Endodermal cell (in vitro differentiated cells): ENCODE measurements at places on chromosomes 16 and 17.

DNA sequence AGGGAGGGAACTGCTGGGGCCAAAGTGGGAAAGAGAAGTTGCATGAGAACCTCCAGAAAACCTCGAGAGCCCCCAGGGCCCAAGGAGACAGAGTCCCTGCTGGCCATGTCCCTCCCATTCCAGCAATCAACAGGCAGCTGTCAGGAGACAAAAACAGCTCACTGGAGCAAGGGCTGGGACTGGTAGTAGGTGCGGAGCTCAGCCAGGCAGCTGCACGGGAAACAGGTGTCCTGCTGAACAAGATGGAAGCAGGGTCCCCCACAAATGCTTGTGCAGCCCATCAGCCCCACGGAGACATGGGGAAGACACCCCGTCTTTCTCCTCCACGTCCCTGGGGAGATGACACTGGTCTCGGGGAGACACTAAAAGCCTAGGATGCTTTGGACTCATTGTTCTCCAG, 34.5 kb downstream of the SDK2 start:
- DNase-seq = no peak

GRCh38 chr17:40303708-40304551, 5.0 kb upstream of the RARA start:
- DNase-seq = no peak

DNA sequence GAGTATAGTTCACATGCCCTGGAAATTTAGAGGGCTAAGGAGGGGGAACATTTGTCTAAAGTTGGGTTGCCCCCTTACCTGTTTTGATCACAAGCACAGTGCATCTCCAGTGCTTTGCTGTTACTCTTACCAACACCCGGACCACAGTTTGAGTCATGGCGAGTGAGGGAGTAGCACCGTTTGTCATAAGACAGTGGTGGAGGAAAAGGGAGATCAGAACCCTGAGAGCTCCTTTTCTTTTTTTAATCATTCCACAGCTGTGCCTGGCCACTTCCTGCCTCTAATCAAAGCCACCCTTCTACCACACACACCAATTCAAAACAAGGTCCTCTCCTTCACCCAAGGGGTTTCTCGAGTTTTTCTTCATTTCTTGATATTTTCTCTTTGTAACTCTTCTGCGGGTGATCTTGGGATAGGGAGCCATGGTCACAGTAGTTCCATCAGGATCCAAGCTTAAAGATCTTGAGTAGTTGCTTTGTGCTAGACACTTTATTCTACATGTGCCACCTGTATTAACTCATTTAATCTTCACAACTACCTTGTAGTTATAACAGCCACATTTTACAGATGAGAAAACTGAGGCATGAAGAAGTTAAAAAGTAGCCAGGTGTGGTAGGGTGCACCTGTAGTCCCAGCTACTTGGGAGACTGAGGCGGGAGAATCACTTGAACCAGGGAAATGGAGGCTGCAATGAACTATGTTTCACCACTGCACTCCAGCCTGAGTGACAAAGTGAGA, 5.0 kb upstream of the MYL4 start:
- no peak for DNase-seq

DNA sequence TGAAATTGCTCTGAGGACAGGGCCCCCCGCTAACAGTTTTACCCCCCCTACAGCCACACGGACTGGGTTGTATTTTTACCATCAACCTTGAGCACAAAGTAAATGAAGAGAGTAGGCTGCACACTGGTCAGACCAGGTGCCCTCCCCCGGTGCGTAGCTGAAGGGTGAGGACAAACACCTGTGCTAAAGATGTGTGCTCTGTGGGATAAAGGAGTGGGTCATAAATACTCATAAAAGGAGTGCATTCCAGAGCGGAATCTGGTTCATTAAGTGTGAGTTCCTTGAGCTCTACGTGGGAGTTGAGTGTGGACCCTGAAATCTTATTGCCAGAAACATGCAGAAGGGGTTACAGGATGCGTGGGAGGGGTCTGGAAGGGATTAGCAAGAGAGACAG, 217.0 kb downstream of the CCDC182 start:
- DNase-seq = no peak

GRCh38 chr17:51289696-51290111, 29.4 kb downstream of the UTP18 start:
- DNase-seq = no peak

DNA sequence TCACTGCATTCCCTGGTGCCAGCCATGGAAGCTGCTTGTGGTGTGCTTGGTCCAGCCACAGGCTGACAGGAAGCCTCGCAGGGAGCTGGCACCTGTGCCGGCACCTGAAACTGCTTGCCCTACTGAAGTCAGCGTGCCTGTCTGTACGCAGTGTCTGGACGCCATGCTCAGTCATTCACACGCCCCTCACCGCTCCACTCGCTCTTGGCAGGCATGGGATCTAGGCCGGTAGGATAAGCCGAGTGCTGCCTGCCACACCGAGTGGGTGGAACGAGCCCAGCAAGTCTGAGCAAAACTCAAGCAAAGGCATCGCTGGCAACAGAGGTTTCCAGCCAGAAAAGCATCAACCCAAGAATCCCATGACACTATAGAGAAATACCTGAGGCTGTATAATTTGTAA, 350.6 kb downstream of the CDH11 start:
- no peak for DNase-seq

- DNase-seq = peak; percentile 78
Measured at GRCh38 chr17:17950806-17951205, 21.4 kb downstream of the TOM1L2 start.

DNA sequence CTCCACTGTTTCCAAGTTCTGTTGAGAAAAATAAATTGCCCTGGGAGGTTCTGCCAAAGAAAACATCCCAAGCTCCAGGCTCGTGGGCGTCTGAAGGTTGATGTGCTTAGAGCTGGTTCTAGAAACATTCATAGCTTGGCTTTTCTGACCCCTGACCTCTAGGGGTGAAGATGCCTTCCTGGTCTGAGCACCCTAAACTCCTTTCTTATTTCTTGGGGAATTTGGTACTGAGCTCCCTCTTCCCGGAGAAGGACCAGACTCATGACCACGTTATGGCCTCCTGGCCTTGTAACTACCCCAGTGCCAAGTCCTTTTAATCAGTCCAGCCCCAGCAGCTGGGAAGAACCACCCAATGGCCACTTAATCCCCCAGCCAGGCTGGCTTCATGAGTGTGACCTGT, 66.4 kb downstream of the MYH11 start:
- DNase-seq = no peak

DNA sequence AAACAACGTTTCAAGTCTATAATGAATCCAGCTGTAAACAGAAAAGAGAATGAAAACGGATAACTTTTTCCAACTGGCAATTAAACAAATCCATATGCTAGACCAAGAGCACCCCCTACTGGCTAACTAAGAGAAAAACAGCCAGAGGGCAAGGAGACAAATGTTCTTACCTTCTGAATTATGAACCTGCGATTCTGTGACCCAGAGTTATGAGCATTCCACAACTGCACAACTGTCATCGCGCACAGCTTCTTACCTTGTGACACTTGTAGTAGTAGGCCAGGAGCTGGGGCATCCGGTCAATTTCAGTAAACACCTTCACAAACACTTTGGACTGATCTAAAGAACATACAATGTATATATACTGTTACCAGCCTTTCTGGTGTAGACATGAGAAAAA, 18.6 kb downstream of the COG7 start:
- DNase-seq = peak; percentile 54

DNA sequence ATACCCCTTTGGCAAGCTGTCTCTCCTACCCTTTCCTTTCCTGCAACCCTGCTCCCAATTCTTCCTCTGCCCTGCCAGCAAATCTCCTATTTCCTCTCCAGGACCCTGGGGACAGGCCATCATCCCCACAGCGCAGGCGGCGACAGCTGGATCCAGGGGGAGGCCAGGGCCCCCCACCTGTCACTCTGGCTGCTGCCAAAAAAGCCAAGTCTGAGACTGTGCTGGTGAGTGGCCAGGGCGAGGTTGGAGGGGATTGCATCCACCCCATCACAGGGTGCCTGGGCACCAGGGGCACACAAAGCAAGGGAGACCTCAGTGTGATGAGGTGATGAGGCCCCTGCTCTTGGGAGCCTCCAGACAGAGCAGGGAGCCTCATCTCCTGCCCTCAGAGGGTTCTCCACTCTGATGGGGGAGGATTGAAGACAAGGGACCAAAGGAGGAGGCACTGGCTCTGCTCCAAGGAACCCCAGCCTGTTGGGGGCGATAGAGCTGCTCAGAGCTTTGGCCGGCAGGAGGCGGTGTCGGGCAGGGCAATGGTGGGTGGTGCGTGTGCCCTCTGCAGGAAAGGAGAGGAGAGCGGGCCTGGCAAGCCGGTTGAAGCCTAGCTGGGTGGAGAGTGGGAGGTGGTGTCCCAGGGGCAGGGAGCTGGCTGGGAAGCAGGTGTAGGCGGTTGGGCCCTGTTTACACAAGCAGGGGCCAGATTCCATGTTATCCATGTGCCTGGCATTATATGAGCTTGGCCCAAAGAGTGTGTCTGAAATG, 15.6 kb upstream of the PDK2 start:
- DNase-seq = peak; percentile 93

GRCh38 chr16:54928411-54929089, 2.1 kb upstream of the IRX5 start:
- DNase-seq = peak; percentile 67

DNA sequence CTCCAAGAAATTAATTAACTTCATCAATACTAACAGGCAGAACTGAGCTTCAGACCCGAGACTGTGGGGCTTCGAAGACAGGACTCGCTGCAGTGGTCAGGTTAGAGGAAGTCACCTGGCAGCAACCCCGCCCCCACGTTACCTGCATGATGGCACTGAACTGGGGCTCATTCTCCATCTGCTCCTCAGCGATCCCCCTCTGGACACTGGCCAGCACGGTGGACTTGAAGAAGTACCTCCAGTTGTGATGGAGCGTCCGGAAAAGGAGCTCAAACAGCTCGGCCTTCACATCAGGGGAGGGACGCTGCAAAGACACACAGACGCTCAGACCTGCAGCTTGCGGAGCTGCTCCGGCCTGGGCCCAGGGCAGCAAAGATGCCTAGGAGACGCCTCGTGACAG, 40.9 kb upstream of the GSG1L start:
- no peak for DNase-seq

- DNase-seq = no peak
Measured at GRCh38 chr16:73882033-73882432, 414.6 kb upstream of the PSMD7 start.

DNA sequence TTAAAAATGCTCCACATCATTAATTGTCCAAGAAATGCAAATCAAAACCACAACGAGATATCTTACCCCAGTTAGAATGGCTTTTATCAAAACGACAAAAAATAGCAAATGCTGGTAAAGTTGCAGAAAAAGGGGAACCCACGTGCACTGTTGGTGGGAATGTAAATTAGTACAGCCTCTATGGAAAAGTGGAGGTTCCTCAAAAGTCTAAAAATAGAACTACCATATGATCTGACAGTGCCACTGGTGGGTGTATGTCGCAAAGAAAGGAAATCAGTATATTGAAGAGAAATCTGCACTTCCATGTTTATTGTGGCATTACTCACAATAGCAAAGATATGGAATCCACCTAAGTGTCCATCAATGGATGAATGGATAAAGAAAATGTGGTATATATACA, 38.2 kb upstream of the ZFHX3 start:
- DNase-seq = no peak

DNA sequence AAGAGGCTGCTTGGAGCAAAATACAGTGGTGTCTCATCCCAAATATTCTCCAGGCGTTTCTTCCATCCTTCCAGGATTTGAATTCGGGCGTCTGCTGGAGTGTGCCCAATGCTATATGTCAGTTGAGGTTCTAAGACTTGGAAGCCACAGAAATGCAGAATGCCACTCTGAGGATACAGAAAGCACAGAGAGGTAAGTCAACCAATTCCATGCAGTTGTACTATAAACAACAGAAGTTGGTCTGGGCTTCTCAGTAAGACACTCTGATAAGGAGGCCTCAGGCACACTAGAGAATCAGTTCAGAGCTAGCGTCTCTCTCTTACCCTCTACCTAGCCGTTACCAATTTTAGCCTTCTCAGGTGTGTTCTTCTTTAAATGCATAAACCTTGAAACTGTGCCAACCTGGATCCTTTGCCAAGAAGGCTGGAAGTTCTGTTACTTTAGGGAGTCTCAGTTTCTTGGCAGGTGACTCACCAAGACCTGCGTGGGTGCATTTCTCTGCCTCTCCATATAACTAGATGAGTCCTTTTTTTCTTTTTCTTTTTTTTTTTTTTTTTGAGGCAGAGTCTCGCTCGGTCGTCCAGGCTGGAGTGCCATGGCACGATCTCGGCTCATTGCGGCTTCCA, 15.1 kb downstream of the NQO1 start:
- DNase-seq = no peak

DNA sequence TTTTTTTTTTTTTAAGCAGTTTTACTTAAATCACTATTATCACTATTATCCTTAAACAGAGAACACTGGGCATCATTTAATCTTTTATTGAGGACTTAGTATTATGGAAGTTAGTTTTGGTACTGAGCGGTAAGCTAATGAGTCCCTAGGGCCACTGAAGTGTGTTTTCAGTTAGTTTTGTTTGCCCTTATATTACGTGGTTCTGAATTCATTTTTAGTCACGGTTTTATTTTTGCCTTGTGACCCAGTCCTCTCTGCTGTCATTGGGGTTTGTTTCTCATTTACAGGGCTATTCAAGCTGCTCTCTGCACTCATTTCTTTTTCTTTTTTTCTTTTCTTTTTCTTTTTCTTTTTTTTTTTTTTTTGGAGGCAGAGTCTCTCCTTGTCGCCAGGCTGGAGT, 17.3 kb downstream of the RABEP1 start:
- no peak for DNase-seq

GRCh38 chr16:66292241-66292935, 74.1 kb upstream of the CDH5 start:
- DNase-seq = peak; percentile 15

- no peak for DNase-seq
Measured at GRCh38 chr16:8874388-8874787, 5.6 kb upstream of the CARHSP1 start.
